Naive B cell (primary cell): ENCODE measurements at places on chromosomes 13 and 19. TPM values are rescaled to one million over a fixed set of nuclear protein-coding genes. Genes with fewer than 3 reads are reported as not detected.

- peaks cover 13% of the 10 kb centered on the region for H3K36me3 ChIP-seq
- peaks cover 4% of the 10 kb centered on the region for H3K4me1 ChIP-seq
- no peak overlapping the region for H3K4me3 ChIP-seq
- H3K27me3 ChIP-seq = no peaks in the 10 kb centered on the region
Observed at GRCh38 chr13:41344358-41344757, 33.3 kb downstream of the NAA16 start.

GRCh38 chr13:94851576-94851975 lies 139.2 kb upstream of the SOX21 start:
- no peak overlapping the region for H3K4me3 ChIP-seq
- H3K4me1 ChIP-seq = no peaks in the 10 kb centered on the region
- H3K27me3 ChIP-seq = no peaks in the 10 kb centered on the region
- H3K36me3 ChIP-seq = no peaks in the 10 kb centered on the region
- DNase-seq = no peak

DNA sequence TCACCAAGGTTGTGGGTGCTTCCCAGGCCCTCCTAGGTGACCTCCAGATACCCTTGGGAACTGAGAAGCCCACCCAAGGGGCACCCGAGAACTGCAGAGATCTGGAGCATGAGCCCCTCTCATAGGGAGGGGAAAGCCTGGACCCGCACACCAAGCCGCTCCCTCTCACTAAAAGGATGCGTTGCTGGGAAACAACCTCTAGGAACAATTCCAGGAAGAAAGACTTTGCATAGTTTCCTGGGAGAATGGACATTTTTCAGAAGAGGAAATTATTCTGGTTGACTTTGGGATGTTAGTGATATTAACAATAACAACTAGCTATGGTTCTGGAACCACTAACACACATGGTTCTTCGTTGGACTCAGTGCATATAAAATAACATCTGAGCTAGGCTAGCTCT lies 64.6 kb downstream of the SLC7A1 start:
- H3K4me1 ChIP-seq = peaks cover 3% of the 10 kb centered on the region
- no peak overlapping the region for H3K27ac ChIP-seq
- H3K36me3 ChIP-seq = peaks cover 40% of the 10 kb centered on the region
- H3K4me3 ChIP-seq = no peak overlapping the region
- H3K27me3 ChIP-seq = no peaks in the 10 kb centered on the region

Gene DUXA
- not detected for polyA plus RNA-seq

DNA sequence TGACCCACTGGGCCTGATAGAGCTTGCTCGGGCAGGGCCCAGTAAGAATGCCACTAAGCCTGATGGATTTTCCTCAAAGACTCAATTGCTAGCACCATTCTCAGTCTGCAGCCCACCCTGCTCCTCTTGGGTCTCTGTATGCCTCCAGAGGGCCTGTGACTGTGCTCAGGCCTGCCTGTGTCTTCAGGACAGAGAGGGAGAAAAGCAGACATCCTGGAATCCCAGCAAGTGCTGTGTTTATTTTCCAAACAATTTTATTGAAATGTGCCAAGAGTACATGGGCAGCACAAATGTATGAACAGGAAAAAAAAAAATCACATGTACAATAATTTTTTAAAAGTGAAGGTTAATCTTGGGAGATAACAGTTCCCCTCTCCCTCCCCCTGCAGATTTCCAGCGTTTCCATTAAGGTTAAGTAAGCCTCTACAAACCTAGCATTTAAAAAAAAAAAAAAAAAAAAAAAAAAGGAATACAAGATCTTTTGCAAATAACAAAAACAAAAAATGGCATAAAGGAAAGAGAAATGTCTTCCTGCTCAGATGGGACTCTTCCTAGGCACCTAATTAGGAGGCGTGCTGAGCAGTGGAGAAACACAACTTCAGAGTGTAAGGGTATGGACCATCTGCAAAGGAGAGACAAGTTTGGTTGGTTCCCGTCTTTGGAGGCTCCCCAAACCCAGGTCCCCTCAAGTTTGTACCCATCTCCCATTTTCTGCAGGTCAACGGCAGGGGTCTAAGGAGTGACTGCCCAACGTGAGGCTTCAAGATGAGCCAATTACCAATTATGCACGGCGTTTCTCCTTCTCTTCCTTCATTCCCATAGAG lies 4.8 kb upstream of the ECH1 start:
- no peak overlapping the region for H3K27ac ChIP-seq
- DNase-seq = no peak
